ENCODE measurements at places on chromosomes 4 and X.
A peak's percentile ranks its signal among the peaks of the same experiment; 100 is the strongest.

- no peak for DNase-seq
Observed at GRCh38 chr4:167248271-167248670, 14.0 kb upstream of the SPOCK3 start.

DNA sequence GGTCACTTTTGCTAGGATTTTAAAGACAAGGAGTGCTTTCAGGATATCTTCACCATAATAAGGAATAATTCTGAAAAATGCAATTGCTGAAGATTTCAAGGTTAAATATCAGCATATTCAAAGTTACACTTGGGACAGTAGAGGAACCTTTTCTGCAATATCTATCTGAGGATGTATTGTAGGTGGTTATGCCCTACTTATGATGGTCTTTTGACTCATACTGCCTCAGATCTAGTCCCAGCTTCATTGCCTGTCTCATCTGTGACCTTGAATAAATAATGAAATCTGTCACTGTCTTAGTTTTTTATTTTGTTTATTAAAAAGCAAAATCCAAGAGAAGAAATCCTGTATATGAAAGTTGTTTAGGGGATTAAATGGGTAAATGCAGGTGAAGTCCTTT, 2.9 kb downstream of the BANK1 start:
- no peak for DNase-seq

GRCh38 chr4:163332526-163333406, at the start of gene NPY1R:
Gene NPY1R, minus strand, starts transcription at chr4:163332596. Its CDS starts 6,042 bp downstream, at chr4:163326554.
- peak; percentile 66 for DNase-seq

GRCh38 chr4:15245006-15245530, 182.8 kb upstream of the C1QTNF7 start:
- DNase-seq = no peak
